Activated T-helper 1 cell treated with anti-CD3 and anti-CD28 coated beads, Interleukin-2, amount 50 U/mL, for 16 hours (primary cell): ENCODE measurements at places on chromosomes 3 and 15.
A peak's percentile ranks its signal among the peaks of the same experiment; 100 is the strongest.

DNA sequence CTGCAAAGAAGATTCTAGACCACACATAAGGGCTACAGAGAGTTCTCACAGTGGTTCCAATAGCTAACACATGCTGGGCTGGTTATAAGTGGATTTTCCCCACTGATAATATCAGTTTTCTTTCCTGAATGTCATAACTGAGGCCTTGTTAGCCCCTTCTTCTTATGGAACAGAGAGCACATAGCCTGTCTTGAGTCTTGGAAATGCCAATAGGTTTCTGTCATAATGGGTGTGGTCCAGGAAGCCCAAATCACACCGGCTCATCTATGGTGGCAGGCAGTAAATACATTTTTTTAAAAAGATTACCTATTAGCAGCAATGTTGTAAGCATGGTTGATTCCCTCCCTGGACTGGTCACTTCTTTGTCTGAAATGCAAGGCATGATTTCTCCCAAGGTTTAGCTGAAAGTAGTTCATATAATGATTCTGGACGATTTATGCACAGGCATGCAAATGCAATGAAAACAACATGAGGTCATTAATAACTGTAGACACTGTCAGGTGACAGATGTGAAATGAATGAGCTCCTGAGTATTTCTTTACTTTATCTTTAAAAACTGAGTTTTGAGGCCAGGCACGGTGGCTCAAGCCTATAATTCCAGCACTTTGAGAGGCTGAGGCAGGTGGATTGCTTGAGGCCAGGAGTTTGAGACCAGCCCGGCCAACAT, 67.2 kb upstream of the ATP2C1 start:
- no peak for DNase-seq

DNA sequence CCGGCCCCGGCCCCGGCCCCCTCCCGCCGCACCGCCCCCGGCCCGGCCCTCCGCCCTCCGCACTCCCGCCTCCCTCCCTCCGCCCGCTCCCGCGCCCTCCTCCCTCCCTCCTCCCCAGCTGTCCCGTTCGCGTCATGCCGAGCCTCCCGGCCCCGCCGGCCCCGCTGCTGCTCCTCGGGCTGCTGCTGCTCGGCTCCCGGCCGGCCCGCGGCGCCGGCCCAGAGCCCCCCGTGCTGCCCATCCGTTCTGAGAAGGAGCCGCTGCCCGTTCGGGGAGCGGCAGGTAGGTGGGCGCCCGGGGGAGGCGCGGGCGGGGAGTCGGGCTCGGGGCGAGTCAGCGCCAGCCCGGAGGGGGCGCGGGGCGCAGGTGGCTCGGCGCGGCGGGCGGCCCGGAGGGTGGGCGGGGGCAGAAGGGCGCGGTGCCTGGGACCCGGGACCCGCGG, 352 bp downstream of the CHRD start:
- DNase-seq, result no peak

DNA sequence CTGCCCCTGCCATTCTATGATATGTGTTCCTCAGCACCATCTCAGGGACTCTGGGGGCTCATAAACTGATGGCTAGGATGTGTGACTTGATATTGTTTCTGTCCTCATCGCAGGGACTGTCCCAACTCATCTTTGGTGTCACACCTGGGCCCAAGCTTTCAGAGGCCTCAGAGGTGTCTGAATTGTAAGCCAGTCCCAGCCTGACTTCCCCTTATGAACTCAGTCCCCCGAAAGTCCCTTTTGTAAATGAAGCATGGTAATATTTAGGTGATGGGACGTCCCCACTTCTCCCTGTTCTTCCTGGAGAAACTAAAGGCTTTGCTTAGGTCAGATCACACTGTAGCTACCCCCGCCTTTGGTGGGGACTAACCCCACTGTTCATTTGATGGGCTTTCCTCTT, 142.4 kb upstream of the TLE3 start:
- DNase-seq, result no peak

DNA sequence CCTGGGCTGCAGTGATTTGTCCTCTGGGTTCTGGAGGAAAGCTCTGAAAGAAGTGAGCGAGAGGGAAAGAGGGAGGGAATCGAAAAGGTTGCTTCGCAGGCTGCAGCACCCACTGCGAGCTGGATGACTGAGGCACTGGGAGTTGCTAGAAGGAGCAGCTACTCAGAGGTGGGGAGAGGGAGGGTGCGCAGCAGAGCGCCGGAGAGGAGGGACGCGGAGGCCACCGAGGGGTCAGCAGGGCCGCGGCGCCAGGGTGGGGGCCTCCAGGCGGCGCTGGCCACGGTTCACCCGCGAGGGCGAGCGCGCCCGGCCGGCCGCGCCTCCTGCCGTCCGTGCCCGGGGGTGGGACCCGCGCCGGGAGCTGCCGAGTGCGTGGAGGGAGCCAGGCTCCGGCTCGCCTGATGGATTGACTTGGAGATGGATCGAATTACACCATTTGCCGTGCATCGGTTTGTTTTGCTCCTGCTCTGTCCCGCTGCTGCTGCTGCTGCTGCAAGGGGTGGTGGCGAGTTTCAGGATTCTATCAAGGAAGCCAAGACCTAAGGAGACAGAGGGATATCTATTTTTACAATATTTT, at the start of gene SEMA6D:
Gene SEMA6D, plus strand, starts transcription at position 470 of the 577 bp plus-strand sequence. CDS start 42,294 bp downstream, outside the sequence.
- no peak for DNase-seq

DNA sequence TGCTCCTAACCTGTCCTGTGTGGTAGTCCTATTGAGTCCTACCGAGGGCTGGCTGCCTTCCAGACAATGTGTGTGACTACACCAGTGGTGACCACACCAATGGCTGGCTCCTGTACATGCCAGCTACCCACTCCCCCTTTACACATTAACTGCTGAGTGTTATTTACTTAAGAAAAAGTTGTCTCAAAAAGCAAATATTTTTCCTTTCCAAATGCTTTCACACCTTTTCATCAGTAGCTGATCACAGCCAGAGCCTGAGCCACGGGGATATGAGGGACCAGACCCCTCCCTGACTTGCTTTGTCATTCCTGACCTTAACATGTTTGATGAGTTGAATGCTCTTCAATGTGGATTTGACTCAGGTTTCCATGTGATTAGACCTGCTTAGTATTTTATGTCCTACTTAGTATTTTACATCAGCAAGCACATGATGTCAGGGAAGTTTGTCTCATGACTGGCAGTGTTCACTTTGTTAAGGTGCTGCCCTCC, 29.6 kb upstream of the GREM1 start:
- no peak for DNase-seq

GRCh38 chr15:63600001-63600615, 2.9 kb downstream of the FBXL22 start:
- no peak for DNase-seq

- no peak for DNase-seq
Measured at GRCh38 chr15:92705764-92706163, 50.2 kb upstream of the FAM174B start.

GRCh38 chr3:157502916-157503595, at the start of gene VEPH1:
TSS of gene VEPH1 (minus strand) at chr3:157503416. CDS start at chr3:157495349, 8,067 bp downstream.
- no peak for DNase-seq

- DNase-seq, result no peak
Measured at GRCh38 chr15:22880981-22881738, 42.7 kb downstream of the NIPA2 start.

- no peak for DNase-seq
Measured at GRCh38 chr3:145943952-145944351, 217.0 kb downstream of the PLOD2 start.

DNA sequence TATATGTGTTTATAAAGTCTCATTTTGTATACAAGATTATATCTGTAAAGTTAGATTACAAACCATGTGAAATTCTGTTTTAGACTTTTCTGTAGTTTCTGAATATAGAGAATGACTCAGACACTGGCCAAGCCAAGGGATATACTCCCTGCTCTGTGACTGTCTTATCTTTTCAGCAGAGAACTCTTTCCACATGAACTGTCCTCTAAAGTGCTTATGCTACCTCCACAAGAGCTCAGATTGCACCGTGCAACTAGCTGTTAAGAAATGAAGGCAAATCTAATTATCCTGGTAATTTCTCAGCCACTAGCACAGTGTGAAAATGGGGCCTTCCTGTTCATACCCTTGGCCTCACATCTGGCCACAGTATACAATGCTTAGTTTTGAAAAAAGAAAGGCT, 44.3 kb upstream of the CPNE4 start:
- no peak for DNase-seq

DNA sequence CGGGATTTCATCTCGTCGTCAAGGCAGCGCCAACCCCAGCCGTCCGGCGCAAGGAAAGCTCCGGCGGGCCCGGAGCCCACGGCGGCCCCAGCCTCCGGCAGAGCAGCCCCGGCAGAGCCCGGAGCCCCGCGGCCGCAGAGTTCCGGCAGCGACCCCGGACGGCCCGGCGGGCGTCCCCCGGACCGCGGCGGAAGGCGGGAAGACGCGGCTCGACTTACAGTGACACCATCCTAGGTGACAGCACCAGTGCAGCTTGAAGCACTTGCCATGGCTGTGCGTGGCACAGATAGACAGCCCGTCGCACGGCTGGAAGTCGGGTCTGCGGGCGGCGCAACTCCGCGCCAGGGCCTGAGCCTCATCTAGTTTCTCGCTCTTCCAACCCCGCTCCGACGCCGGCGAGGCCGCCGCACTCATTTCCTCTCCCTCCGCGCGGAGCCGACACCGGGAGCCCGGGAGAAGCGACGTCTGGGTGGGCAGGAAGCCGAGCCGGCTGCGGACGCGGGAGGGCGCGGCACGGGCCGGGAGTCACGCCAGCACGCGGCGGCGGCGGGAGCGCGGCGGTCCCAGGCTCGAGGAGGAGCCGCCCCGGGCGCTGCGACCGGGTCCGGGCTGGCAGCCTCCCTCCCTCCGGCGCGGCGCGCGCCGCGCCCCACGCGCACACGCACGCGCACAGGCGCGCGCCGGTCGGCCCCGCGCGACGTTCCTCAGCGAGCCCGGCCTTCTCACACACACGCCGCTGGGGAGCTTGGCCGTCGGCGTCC, at the start of gene C3orf70:
Gene C3orf70, minus strand, starts transcription at position 651 of the 761 bp plus-strand sequence. Its CDS starts 237 bp downstream, at position 414.
- no peak for DNase-seq

- no peak for DNase-seq
Measured at GRCh38 chr3:50133283-50133615, 21.9 kb upstream of the SEMA3F start.

GRCh38 chr15:49888734-49889133, 230.3 kb downstream of the ATP8B4 start:
- no peak for DNase-seq

GRCh38 chr15:101064795-101065569, 145.8 kb downstream of the LRRK1 start:
- DNase-seq, result no peak

DNA sequence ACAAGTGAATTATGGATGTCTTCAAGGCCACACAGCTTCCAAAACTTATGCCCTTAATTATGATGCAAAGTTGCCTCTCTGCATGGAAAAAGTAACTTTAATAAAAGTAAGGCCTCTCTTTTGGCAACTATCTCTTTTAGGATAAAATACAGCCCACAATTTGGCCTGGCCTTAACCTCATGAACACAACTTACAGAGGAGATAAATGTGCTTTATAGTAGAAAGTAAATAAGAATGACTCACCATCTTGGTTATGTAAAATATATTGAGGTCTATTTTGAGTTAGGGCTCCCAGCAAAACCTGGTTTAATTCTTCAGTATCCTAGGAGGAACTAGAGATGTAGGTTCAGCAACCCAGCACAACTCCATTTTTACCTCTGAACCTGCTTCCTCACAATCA, 164.0 kb downstream of the ROBO2 start:
- DNase-seq, result no peak

- DNase-seq, result no peak
Measured at GRCh38 chr3:25426408-25426807, 1.7 kb upstream of the RARB start.

- no peak for DNase-seq
Measured at GRCh38 chr15:41011055-41011815, 58.0 kb downstream of the CHAC1 start.

DNA sequence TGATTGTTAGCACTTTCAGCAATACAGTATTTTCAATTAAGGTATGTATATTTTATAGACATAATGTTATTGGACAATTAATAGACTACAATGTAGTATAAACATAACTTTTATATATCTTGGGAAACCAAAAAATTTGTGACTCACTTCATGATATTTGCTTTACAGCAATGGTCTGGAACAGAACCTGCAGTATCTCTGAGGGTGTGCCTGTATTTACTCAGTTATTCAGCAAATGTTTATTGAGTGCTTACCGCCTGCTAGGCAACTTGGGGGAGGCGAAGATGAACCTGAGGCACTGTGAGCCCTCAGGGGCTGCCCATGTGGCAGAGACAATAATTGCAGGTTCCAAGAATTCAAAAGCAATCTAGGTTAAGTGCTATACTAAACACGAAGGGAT, 144.8 kb downstream of the GABRB3 start:
- DNase-seq, result no peak

- DNase-seq, result peak; percentile 39
Measured at GRCh38 chr15:40344631-40345120, 3.9 kb upstream of the CCDC9B start.

- no peak for DNase-seq
Measured at GRCh38 chr3:68912376-68912775, 20.0 kb downstream of the TAFA4 start.

GRCh38 chr15:29693225-29693624, 129.0 kb downstream of the TJP1 start:
- no peak for DNase-seq

GRCh38 chr15:57312318-57313133, 63.8 kb upstream of the CGNL1 start:
- no peak for DNase-seq

- DNase-seq, result no peak
Measured at GRCh38 chr3:143608966-143609365, 239.3 kb downstream of the SLC9A9 start.

- no peak for DNase-seq
Measured at GRCh38 chr3:108099244-108099643, 8.4 kb upstream of the CD47 start.

DNA sequence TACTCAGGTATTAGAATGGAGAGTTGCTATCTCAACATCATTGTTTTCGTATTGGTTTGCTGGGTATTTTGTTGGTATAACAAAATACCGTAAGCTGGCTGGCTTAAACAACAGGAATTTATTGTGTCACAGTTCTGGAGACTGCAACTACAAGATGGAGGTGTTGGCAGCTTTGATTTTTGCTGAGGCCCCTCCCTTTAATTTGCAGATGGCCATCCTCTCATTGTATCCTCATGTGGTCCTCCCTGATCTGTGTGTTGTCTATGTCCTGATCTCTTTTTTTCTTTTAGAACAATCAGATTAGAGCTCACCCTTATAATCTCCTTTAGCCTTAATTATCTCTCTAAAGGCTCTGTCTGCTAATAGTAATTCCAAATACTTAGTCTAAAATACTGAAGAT, 299.8 kb upstream of the GOLIM4 start:
- DNase-seq, result no peak

DNA sequence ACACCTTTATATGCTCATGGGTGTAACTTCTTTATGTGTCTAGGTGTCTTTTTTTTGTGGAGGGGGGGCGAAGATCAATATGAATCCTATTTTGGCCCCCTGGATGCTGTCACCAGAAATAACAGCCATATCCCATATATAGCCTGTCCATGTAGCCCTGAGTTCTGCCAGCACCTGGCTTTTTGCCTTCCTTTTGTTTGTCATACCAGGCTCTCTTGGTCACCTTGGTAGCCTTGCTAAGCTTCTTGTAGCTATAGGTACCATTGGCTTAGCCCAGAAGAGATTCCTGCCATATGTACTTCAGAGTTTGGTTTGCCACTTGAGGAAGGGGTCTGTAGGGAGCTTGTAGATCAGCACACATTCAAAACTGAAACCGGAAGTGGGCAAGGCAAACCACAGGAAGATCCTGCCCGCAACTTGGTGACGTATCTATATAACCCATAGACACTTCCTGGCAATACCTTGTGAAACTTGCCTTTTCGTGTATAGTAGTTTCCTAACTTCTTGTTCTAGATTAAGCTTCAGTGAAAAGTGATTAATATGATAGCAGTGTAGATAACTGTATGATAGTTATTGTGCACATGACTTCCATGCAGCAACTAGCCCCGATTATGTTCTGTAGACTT, 11.9 kb downstream of the RASA2 start:
- peak; percentile 56 for DNase-seq
